ENCODE measurements at places on chromosomes 5 and 9. TPM values are rescaled to one million over a fixed set of nuclear protein-coding genes. Genes with fewer than 3 reads are reported as not detected.

DNA sequence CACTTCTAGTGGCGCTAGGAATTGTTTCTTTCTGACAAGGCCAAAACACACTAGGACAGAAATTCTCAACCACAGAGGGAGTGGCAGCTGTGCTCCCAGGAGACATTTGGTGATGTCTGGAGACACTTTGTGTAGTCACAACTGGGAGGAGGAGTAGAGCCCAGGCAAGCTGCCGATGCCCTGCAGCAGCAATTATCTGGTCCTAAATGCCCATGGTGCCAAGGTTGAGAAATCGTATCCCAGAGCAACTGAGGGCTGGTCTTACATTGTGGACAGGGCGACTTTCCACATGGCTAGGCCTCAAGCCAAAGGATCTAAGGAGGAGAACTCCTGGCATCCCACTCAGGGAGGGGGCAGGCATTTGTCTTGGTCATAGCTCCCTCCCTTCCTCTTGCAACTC is 259.9 kb downstream of the GADD45G start:
- H3K36me3 ChIP-seq: no peaks in the 10 kb centered on the region
- H3K27ac ChIP-seq: no peak overlapping the region
- peaks cover 26% of the 10 kb centered on the region for H3K4me1 ChIP-seq
- no peaks in the 10 kb centered on the region for H3K27me3 ChIP-seq
- DNase-seq: no peak

DNA sequence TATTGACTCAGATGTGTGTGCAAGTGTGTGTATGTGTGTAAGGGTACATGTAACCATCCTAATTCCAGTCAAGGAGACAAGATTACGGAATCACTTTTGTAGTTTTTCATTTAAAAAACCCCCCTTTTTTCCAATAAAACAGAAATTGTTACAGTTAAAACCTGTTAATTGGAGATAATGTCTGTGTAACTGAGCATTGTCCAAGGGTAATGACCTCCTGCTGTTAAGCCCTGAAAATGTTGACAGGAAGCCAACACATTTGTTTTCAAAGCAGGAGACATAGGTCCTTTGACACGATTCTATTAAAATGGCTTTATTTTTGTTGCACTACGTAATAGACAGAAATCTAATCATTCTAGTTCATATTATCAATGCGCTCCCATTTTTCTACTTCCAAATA is 457.3 kb upstream of the ARRDC3 start:
- no peaks in the 10 kb centered on the region for H3K27me3 ChIP-seq
- no peak overlapping the region for H3K4me3 ChIP-seq
- H3K4me1 ChIP-seq: no peaks in the 10 kb centered on the region
- H3K27ac ChIP-seq: no peak overlapping the region
- no peaks in the 10 kb centered on the region for H3K36me3 ChIP-seq
- DNase-seq: no peak

DNA sequence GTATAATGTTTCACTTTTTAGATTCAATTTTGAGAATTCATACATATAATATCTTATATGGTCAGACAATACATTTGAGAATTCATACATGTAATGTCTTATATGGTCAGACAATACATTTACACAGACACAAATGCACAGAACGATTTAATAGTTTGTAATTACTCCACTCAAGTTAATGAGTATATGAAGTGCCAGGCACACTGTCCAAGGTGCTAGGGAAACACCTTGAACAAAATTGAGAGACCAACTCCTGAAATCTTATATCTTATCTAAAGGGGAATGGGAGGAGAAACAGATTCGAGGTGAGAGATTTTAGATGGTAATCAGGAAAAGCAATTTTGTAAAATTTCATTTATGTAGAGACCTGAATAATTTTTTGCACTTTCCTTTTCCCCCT is 994.7 kb downstream of the CDH12 start:
- no peaks in the 10 kb centered on the region for H3K27me3 ChIP-seq

The IARS1 gene
- 125 TPM for total RNA-seq

The HTR4 gene
- 0.29 TPM for total RNA-seq

The CCDC180 gene
- total RNA-seq: 7.0 TPM

All from type B pancreatic cell (in vitro differentiated cells).